ENCODE measurements at places on chromosomes 7 and 10.

GRCh38 chr7:70533614-70534013, 598.3 kb upstream of the GALNT17 start:
- no peak for DNase-seq

- no peak for DNase-seq
These were observed 29.5 kb downstream of the CHCHD3 start for GRCh38 chr7:133052401-133052756.

DNA sequence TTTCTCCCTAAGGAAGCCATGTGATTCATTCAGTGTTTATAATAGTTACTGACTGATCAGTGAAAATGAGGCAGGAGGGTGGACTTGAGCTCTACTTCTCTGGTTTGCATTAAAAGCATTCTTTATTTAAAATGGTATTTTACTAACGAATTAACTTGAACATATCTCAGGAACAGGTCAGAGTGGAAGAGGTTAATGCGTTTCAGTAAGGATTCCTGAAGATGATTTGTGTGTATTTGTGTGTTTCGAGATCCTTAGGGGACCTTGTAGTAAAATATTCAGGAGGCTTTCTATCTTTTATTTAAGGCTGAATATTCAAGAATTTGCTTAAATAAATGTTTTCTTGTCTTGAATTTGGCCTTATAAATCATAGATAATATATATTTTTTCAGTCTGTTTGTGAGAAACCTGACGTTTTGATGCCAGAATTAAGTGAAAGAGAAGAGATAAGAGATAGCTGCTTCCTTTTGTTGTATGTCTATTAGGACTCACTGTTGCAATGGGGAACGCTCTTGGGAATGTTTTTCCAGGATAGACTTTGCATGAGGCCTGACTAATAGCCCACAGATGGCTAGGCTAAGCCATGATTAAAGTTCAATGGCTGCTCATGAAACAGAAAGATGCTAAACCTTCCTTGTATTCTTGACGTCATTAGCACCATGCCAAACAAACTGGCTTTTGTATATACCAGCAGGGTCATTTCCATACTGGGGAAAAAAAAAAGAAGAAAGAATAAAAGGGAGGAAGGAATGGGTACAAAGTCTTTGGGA, 93.8 kb upstream of the MTPN start:
- no peak for DNase-seq

GRCh38 chr7:37116093-37116701, 332.5 kb downstream of the ELMO1 start:
- DNase-seq = no peak

DNA sequence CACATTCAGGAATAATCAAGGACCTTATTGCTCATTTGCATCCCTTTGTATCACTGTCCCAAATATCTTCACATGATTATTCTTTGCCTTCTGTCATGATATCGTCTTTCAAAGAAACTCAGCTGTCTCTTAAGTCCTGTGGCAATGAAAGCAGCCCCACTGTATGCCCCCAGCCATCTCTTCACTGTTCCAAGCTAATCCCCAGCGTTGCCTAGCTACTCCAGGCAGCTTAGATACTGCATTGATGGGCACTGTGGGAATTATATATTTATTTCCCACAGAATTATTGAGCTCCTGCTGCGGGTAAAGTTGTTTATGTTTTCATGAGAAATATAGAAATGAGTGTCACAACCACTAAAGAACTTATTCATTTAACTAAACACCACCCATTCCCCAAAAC, 38.8 kb downstream of the SND1 start:
- no peak for DNase-seq

GRCh38 chr10:133258066-133258817, 18.4 kb downstream of the ADAM8 start:
- no peak for DNase-seq

DNA sequence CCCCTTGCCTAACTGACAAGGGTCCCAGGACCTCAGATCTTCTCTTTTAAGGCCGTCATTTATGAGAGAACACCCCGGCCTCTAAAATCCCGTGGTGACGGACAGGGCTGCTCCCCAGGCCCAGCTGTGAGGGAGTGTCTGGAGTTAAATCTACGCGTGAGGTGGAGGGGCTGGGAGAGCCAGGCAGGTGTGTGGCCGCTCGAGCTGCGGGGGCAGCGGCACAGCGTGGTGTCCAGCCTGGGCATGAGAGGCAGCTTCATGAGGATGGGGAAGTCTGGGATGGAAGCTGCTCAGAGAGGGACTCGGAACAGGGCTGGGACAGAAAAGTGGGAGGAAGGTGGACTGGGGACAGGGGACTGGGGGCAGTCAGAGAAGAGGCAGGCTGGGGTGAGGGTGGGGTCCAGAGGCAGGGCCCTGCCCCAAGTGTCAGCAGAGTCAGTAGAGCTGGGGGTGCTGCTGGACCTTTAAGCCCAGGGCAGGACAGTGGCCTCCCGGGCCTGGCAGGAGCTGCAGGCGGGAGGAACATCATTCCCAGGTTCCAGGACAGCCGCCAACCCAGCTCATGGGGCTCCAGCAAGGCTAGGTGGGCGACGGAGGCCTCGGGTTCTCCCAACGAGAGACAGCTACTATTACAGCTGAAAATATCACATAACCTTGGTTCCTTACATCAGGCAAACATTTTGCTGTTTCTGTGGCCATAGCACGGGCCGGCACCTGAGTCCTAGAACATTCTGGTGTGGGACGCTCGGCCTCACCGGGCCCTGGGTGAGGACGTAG, 55.2 kb downstream of the JAKMIP3 start:
- no peak for DNase-seq

DNA sequence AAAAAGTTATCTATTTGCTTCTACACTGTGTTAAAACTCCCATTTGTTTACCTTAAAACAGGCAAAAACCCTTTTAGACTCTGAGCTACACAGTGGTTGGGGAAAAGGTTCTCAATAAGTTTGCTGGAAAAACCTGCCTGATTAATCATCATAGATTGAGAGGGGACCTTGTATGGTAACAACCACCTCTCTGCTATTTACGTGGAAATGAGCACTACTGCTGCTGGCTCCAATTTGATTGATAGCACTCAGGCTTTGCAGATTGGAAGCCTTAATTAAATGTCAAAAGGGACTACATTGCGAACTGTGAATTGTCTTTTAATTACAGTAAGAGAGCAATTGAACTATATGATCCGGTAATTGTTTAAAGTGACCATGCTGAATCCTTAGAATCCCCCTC, 119.0 kb upstream of the IMMP2L start:
- no peak for DNase-seq

GRCh38 chr7:7564323-7564780, 2.3 kb upstream of the MIOS start:
- DNase-seq = peak; percentile 72

DNA sequence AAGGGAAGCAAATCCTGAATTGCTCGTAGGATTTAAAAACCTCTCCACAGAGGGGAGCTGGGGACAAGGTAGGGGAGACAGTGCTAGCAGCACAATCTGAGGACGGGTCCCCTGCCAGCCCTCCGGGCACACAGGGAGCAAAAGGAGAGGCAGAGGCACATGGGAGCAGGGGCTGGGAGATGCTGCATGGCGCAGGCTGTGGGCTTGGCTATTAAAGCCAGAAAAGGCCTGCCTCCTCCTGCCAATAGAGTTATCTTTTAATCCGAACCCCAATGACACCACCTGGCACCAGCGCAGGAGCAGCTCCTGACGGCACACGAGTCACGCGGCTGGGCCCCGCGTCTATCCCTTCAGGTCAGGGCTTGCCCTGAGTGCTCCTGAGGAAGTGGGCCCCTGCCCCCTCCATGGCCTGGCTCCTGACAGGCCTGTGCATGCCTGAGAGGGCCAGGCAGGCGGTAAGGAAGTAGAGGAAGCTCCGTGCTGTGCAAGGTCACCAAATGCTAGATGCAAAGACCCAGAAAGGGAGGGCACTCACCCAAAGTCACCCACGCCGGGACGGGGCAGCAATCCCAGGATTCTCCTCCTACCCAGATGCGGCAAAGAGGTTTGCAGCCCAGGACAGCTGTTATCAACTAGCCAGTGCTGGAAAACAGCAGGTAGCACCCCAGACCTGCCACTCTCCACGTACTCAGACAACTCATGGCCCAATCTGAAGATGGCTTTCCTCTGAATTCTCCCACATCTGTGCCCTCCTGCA, 28.1 kb downstream of the DLG5 start:
- DNase-seq = no peak

- DNase-seq = peak; percentile 27
These were observed 70.9 kb downstream of the SYPL1 start for GRCh38 chr7:106041140-106041717.

DNA sequence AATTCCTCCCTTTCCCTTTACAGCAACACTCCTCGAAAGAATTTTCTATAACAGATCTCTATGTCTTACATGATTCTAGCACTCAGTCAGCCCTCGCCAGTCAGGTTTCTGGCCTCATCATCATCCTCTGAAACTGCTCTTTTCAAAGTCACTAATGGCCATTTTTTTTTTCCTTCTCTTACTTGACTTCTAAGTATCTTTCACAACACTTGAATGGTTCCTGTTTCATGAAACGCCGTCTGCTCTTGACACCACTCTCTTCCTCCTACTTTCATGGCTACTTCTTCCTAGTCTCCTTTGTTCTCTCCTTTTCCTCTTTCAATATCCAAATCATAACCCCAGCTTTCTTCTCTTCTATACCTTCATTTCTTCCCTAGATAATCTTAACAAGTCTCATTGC, 100.5 kb upstream of the NRP1 start:
- no peak for DNase-seq

DNA sequence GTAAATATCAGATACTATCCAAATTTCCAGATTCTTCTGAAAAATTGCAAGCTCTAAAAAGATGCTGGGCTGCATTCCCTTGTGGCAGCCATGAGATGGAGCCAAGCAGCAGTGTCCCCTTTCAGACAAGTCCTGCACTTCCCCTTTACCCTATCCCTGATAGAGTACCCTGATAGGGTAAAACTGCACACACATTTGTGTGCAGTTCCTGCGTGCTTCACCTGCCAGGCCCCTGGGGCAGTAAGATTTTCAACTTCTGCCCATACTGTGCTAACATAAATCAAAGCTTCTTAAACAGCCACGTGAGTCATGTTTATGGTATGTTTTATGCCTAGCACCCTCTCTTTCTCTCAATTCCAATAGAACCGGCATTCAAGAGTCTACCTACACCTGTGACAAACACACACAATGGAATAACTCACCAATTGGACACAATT, 52.2 kb downstream of the IFIT5 start:
- peak; percentile 30 for DNase-seq

Measured in AG08395 (cell line).